ENCODE measurements at places on chromosomes 2 and 18.

DNA sequence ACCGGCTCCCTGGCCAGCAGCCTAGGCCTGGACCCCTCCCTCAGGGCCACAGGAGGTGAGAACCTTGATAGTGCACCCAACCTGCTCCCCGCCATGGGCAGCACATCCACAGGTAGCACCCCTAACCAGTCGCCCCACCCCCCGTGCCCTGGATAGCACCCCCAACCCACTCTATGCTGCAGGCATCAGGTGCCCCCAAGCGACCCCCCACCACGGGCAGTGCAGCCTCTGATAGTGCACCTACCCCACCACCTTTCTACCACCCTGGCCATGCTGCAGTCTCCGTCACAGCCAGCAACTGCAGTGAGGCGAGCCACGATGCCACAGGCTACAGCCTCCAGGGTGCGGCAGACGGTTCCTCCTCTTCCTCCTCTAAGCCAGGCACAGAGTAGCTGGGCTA lies 55.6 kb downstream of the SOWAHC start:
- H3K36me3 ChIP-seq, result no peaks in the 10 kb centered on the region
- no peak overlapping the region for H3K27ac ChIP-seq
- DNase-seq, result no peak
- H3K4me1 ChIP-seq, result no peaks in the 10 kb centered on the region
- H3K27me3 ChIP-seq, result peaks cover 22% of the 10 kb centered on the region

GRCh38 chr18:49100226-49100968 lies 149.6 kb upstream of the SMAD7 start:
- DNase-seq, result no peak
- H3K27me3 ChIP-seq, result no peaks in the 10 kb centered on the region
- no peak overlapping the region for H3K4me3 ChIP-seq

- no peak for DNase-seq
- H3K27ac ChIP-seq, result no peak overlapping the region
- H3K4me1 ChIP-seq, result peaks cover 2% of the 10 kb centered on the region
- H3K36me3 ChIP-seq, result peaks cover 5% of the 10 kb centered on the region
- H3K27me3 ChIP-seq, result no peaks in the 10 kb centered on the region
- no peak overlapping the region for H3K4me3 ChIP-seq
Observed at GRCh38 chr2:73059106-73059505, 12.4 kb downstream of the SFXN5 start.

GRCh38 chr2:37037771-37038170 lies 46.4 kb downstream of the HEATR5B start:
- peaks cover under 1% of the 10 kb centered on the region for H3K4me1 ChIP-seq
- no peak overlapping the region for H3K4me3 ChIP-seq
- H3K27me3 ChIP-seq, result no peaks in the 10 kb centered on the region
- no peak for DNase-seq

DNA sequence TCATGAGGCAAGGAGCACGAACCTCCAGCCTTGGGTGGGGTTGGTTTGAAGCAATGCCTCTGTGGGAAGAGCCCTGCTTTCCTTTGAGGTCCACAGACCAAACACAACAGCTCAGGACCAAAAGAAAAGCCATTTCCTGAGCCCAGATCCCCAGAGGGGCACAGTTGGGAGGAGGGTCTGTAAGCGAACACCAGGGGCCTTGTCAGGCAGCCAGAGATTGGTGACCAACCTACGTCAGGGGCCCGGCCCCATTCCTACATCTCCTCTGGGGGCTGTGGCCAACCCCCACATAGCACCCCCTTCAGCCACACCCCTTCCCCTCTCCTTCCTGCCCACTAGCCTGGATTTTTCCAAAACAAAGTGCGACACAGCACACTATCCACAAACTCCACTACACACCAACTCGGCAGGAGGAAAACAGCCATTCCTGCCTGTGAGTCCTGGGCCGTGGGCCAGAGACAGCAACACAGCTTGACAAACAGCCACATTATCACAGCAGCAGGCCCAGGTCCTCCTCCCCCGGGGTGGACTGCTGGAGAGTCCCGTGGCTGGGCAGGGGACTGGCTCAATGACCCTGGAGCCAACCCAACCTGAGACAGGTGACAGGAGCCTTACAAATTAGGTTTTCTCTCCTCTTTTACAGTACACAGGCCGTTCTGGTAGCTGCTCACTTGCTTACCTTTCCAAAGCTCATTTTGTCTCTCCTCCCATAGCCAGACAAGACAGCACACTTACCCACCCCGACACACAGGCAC lies 98.8 kb downstream of the TNS1 start:
- peaks cover 3% of the 10 kb centered on the region for H3K4me1 ChIP-seq
- no peak overlapping the region for H3K4me3 ChIP-seq
- H3K36me3 ChIP-seq, result no peaks in the 10 kb centered on the region

GRCh38 chr2:153543635-153544071 lies 65.1 kb upstream of the RPRM start:
- H3K27me3 ChIP-seq, result no peaks in the 10 kb centered on the region
- H3K36me3 ChIP-seq, result no peaks in the 10 kb centered on the region
- DNase-seq, result no peak
- H3K4me3 ChIP-seq, result no peak overlapping the region

GRCh38 chr2:230690439-230690838 lies 22.2 kb upstream of the CAB39 start:
- H3K36me3 ChIP-seq, result no peaks in the 10 kb centered on the region
- H3K27me3 ChIP-seq, result no peaks in the 10 kb centered on the region
- H3K27ac ChIP-seq, result no peak overlapping the region
- peaks cover 2% of the 10 kb centered on the region for H3K4me1 ChIP-seq

- peaks cover 23% of the 10 kb centered on the region for H3K27me3 ChIP-seq
- H3K4me1 ChIP-seq, result no peaks in the 10 kb centered on the region
- no peaks in the 10 kb centered on the region for H3K36me3 ChIP-seq
- no peak for DNase-seq
- no peak overlapping the region for H3K27ac ChIP-seq
- no peak overlapping the region for H3K4me3 ChIP-seq
Observed at GRCh38 chr2:238848976-238849853, 1.3 kb downstream of the TWIST2 start.

GRCh38 chr2:45237850-45238542 lies 228.7 kb upstream of the SIX2 start:
- no peak overlapping the region for H3K27ac ChIP-seq
- no peaks in the 10 kb centered on the region for H3K36me3 ChIP-seq
- H3K27me3 ChIP-seq, result peaks cover 66% of the 10 kb centered on the region
- H3K4me1 ChIP-seq, result peaks cover 2% of the 10 kb centered on the region

GRCh38 chr2:40201425-40201824 lies 250.5 kb downstream of the SLC8A1 start:
- no peaks in the 10 kb centered on the region for H3K36me3 ChIP-seq
- no peak overlapping the region for H3K4me3 ChIP-seq
- DNase-seq, result no peak
- H3K27me3 ChIP-seq, result no peaks in the 10 kb centered on the region
- H3K4me1 ChIP-seq, result no peaks in the 10 kb centered on the region
- no peak overlapping the region for H3K27ac ChIP-seq

GRCh38 chr2:169189132-169189531 lies 119.8 kb downstream of the DHRS9 start:
- no peak overlapping the region for H3K4me3 ChIP-seq
- H3K27me3 ChIP-seq, result peaks cover 48% of the 10 kb centered on the region
- no peaks in the 10 kb centered on the region for H3K36me3 ChIP-seq
- DNase-seq, result no peak

DNA sequence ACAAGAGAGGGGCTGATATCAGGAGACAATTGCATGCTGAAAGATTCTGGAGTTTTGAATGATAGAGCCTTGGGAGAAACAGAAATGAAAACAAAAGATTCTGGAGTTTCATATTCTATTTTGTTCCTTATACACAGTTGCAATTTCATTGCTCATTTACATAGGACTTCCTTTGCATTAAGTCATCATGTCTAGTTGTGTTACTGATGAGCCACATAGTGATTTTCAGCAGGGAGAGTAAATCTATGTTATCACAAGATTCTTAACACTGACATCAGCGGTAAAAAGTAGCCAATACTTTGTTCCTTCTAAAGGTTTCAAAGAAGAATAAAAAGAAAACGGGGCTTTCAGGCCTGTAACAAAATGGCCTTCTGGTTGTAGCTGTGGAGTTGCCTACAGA lies 7.1 kb downstream of the ADAM17 start:
- peaks cover 2% of the 10 kb centered on the region for H3K36me3 ChIP-seq
- DNase-seq, result no peak
- H3K27ac ChIP-seq, result peak overlapping the region; percentile 91

- peaks cover 17% of the 10 kb centered on the region for H3K27me3 ChIP-seq
- no peak overlapping the region for H3K4me3 ChIP-seq
Observed at GRCh38 chr2:31729442-31730092, 148.8 kb upstream of the SRD5A2 start.

- H3K27ac ChIP-seq, result no peak overlapping the region
- no peaks in the 10 kb centered on the region for H3K27me3 ChIP-seq
- no peak for DNase-seq
- no peak overlapping the region for H3K4me3 ChIP-seq
Observed at GRCh38 chr2:102345329-102345920, 10.2 kb upstream of the IL18R1 start.

- peaks cover 18% of the 10 kb centered on the region for H3K4me1 ChIP-seq
- peaks cover 58% of the 10 kb centered on the region for H3K36me3 ChIP-seq
- no peak overlapping the region for H3K4me3 ChIP-seq
- H3K27me3 ChIP-seq, result no peaks in the 10 kb centered on the region
- no peak for DNase-seq
Observed at GRCh38 chr18:31876707-31877106, 66.2 kb downstream of the TRAPPC8 start.

DNA sequence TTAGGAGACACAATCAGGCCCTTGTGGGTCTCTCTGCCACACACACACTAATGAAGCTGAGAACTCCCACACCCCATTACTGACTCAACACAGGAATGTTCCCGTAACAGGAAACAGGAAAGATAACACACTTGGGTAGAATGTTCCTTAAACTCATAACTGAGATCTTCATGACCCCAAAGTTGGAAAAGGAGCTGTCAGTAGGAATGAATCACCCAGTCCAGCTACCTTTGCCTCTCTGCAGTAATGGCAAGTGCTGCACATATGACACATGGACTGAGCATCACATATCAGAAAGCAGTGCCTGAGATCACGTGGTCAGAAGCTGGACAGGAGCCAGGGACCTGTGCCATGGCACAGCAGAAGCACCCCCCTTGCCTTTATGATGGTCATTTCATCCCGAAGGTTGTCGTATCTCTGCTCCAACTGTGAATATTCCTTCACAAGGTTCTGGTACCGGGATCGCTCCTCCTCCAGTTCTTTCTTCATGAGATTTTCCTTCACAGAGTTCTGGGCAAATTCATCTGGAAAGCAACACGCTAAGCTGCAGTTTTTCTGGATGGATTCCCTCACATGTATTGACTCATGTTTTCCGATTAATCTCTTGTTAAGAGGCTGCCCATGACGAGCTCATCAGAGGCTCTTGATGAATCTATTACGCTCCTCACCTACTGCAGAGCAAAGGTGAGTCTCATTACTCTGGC lies 65.4 kb upstream of the ACAA2 start:
- no peaks in the 10 kb centered on the region for H3K4me1 ChIP-seq
- DNase-seq, result no peak
- no peak overlapping the region for H3K4me3 ChIP-seq

GRCh38 chr2:182553483-182553882 lies 126.6 kb upstream of the PDE1A start:
- no peaks in the 10 kb centered on the region for H3K27me3 ChIP-seq
- H3K4me3 ChIP-seq, result no peak overlapping the region

GRCh38 chr2:64837925-64838641 lies 151.1 kb upstream of the SLC1A4 start:
- peaks cover 21% of the 10 kb centered on the region for H3K27me3 ChIP-seq
- no peaks in the 10 kb centered on the region for H3K36me3 ChIP-seq
- no peak overlapping the region for H3K4me3 ChIP-seq
- H3K4me1 ChIP-seq, result no peaks in the 10 kb centered on the region

DNA sequence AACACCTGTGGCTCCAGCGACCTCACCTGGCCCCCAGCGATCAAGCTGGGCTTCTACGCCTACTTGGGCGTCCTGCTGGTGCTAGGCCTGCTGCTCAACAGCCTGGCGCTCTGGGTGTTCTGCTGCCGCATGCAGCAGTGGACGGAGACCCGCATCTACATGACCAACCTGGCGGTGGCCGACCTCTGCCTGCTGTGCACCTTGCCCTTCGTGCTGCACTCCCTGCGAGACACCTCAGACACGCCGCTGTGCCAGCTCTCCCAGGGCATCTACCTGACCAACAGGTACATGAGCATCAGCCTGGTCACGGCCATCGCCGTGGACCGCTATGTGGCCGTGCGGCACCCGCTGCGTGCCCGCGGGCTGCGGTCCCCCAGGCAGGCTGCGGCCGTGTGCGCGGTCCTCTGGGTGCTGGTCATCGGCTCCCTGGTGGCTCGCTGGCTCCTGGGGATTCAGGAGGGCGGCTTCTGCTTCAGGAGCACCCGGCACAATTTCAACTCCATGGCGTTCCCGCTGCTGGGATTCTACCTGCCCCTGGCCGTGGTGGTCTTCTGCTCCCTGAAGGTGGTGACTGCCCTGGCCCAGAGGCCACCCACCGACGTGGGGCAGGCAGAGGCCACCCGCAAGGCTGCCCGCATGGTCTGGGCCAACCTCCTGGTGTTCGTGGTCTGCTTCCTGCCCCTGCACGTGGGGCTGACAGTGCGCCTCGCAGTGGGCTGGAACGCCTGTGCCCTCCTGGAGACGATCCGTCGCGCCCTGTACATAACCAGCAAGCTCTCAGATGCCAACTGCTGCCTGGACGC lies 4.9 kb downstream of the GPR35 start:
- peaks cover 16% of the 10 kb centered on the region for H3K36me3 ChIP-seq
- H3K27ac ChIP-seq, result no peak overlapping the region
- DNase-seq, result no peak

GRCh38 chr2:61379521-61379920 lies 91.4 kb downstream of the USP34 start:
- peaks cover 18% of the 10 kb centered on the region for H3K4me1 ChIP-seq
- no peak for DNase-seq
- peaks cover 63% of the 10 kb centered on the region for H3K36me3 ChIP-seq
- no peaks in the 10 kb centered on the region for H3K27me3 ChIP-seq
- H3K27ac ChIP-seq, result peak overlapping the region; percentile 39

- H3K27me3 ChIP-seq, result peaks cover 5% of the 10 kb centered on the region
- no peak for DNase-seq
- peaks cover 3% of the 10 kb centered on the region for H3K4me1 ChIP-seq
- H3K4me3 ChIP-seq, result no peak overlapping the region
- no peak overlapping the region for H3K27ac ChIP-seq
Observed at GRCh38 chr2:71101656-71102055, 28.4 kb downstream of the MCEE start.

GRCh38 chr18:47412924-47413323 lies 161.5 kb upstream of the SKOR2 start:
- H3K4me1 ChIP-seq, result no peaks in the 10 kb centered on the region
- H3K27ac ChIP-seq, result no peak overlapping the region
- peaks cover 59% of the 10 kb centered on the region for H3K27me3 ChIP-seq
- H3K36me3 ChIP-seq, result no peaks in the 10 kb centered on the region

DNA sequence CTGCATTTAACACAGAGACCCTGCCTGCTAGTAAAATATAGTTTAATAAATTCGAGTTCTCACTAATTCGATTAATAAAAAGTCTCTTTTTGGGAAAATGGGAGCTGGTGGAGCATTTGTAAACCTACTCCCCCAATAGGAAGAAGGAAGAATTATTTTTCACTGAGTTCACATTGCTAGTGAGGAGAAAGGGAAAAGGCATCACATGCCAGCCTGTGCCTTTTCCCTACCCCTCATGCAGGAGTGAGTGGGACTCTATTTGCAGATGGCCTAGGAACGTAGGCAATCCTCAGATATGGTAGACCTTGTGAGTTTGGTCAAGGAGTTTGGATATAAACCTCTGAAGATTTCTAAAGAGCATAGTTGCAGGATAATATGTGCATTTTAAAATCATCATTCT lies 218.4 kb upstream of the TRIB2 start:
- H3K27me3 ChIP-seq, result no peaks in the 10 kb centered on the region
- H3K27ac ChIP-seq, result peak overlapping the region; percentile 80
- H3K36me3 ChIP-seq, result no peaks in the 10 kb centered on the region
- H3K4me1 ChIP-seq, result peaks cover 65% of the 10 kb centered on the region
- no peak for DNase-seq
